Occipital lobe (tissue), 3 donors: ENCODE measurements at places on chromosomes 7 and 10. TPM values are rescaled to one million over a fixed set of nuclear protein-coding genes. Genes with fewer than 3 reads are reported as not detected.

Gene ZNF727
- 0.47 TPM for total RNA-seq

Gene RNF133
- 0.47 TPM for total RNA-seq

Gene OR2A42
- total RNA-seq, result not detected

Gene RET
- 0.94 TPM for total RNA-seq

Gene GIMAP6
- 5.5 TPM for total RNA-seq

Gene AKR1C4
- not detected for total RNA-seq

Gene WIPF3
- total RNA-seq, result 5.6 TPM

Gene SLC13A1
- not detected for total RNA-seq

Gene PDK4
- total RNA-seq, result 11.7 TPM

Gene GPR141
- not detected for total RNA-seq

- no peak for DNase-seq
Observed at GRCh38 chr10:20948686-20949327, 51.7 kb upstream of the NEBL start.

- DNase-seq, result no peak
Observed at GRCh38 chr7:80614851-80615271, 23.6 kb upstream of the CD36 start.

- no peak for DNase-seq
Observed at GRCh38 chr10:131242007-131242406, 69.5 kb downstream of the TCERG1L start.

DNA sequence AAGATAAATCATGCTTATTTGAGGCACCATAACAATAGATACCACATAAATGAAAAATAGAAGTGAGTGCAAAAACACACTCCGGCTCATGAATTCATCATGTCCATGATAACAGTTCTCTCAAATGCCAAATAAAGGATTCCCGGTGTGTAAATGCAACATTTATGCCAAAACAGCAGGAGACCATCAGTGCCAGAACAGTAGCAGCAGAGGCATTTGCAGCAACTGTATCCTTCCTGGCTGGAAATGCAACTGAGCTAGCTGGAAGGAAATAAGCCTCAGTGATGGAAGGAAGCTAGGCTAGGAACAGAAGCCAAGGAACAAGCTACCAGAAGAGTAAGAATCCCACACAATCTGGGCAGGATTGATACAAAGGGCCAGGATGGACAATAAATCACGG is 79.9 kb upstream of the THSD7A start:
- DNase-seq, result no peak

DNA sequence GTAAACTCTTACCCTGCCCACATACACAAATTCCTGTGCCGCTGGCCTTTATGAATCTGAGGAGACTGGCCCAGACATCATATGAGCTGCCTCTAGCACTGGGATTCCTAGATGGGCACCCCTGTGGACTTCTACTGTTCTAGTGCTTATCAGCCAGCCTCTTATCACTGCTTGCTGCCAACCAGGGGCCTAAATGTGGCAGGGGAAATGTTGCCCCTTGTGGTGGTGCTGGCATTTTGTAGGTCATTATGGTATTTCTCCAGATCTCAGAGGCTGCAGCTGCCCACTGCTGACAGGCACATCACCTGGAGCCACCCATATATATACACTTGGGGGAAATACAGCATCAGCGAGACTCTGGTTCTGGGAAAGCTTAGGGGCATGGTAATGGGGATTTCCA is 5.4 kb downstream of the SFR1 start:
- DNase-seq, result no peak

- no peak for DNase-seq
Observed at GRCh38 chr10:76962851-76963250, 674.8 kb downstream of the KCNMA1 start.

- no peak for DNase-seq
Observed at GRCh38 chr10:45515630-45516029, 141.6 kb downstream of the ALOX5 start.

DNA sequence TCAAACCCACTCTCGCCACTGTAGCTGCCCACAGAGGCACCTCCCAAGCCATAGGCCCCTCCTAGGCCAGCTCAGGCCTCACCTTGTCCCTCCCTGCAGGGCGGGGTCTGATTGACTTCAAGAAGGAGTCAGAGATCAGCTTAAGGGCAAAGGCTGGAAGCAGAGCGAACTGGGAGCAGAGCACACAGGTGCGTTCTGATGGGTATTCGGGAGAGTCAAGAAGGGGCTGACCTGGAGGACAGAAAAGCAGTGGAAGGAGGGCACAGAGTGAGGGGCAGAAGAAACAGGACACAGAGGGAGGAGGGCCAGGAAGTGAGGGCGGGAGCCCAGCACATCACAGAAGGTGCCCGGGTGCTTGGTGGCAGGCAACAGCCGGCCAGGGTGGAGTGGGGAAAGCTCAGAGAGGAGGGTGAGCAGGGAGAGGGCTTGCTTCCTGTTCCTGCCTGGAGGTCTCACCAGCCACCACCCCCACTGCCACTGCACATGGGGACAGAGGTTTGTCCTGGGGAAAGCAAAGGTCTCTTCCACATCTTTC is at the start of gene AOC1:
AOC1 (plus strand) TSS at position 147 of the 535 bp plus-strand sequence. CDS start 3,954 bp downstream, outside the sequence.
- DNase-seq, result no peak

DNA sequence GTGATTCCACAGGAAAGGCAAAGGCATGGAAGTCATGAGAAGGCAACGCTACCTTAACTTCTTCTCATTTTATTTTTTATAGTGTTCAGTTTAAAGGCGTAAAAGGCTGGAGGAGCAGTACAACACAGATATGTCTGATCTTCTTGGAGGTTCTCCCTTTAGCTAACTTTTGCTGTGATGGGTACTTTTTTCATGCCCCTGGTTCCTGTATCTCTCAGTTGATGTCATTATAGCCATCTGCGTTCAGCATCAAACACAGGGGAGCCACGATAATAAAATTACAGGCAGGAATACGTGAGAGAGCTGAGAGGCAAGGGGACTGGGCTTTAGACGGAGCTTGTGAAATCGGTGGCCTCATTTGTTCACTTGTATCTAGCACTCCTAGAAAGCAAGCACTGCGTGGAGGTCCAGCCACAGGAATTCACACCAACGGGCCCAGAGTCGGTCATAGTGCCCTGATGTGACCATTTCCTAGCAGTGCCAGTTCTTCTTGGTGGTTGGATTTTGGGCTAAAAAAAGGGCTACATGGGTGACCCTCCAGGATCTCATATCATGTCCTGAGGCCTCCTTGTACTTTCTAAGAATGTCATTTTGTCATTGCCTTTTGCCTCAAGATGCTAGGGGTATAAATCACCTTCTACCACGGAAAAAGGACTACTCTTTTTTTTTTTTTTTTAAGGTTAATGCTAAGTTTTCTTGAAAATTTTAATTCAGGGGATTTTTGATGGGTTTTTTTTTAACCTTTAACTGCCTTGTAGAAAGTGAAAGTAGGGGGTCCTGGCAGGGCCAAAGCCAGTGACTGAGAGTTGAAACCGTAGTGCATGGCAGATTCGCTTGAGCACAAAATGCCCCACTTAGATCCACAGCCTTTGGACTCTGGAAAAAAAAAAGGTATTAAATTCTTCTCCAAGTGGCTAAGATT is 191.5 kb downstream of the CELF2 start:
- DNase-seq, result no peak

DNA sequence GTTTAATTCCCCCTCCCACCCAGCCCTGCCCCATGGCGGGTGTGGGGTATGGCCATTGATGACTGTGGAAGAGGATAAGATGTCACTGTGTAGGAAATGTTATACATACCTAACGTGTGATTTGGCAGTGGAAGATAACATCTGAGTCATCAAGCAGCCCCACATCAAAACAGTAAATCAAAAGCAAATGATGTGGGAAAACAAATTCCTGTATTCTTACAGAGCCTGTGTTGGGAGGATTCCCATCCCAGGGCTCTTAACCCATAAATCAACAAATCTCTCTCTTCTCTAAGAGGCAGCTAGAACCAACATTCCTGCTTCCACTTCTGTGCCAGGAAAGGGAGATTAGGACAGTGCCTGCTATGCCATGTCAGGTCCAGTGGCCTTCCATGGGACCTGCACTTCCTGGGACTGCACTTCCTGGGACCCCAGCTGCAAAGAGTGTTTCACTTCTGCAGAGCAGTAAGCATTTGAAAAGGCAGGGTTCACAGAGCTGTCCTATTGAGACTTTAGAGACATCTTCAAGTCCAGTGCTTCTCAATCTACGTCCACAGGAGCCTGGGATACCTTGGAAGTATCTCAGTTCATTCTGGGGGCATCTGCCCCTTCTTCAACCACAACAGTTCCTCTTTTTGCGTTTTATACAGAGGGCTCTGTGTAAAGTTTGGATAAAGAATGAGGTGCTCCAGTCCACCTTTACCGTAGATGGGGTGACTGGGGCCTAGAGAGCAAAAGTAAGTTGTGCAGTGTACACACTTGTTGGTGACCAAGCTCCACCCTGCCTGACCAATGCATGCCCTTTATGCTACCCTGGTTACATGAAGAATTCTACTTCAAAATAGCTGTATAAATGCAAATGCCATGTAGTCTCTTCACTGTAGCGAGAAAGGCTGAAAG is 45.7 kb downstream of the ATXN7L1 start:
- DNase-seq, result no peak

DNA sequence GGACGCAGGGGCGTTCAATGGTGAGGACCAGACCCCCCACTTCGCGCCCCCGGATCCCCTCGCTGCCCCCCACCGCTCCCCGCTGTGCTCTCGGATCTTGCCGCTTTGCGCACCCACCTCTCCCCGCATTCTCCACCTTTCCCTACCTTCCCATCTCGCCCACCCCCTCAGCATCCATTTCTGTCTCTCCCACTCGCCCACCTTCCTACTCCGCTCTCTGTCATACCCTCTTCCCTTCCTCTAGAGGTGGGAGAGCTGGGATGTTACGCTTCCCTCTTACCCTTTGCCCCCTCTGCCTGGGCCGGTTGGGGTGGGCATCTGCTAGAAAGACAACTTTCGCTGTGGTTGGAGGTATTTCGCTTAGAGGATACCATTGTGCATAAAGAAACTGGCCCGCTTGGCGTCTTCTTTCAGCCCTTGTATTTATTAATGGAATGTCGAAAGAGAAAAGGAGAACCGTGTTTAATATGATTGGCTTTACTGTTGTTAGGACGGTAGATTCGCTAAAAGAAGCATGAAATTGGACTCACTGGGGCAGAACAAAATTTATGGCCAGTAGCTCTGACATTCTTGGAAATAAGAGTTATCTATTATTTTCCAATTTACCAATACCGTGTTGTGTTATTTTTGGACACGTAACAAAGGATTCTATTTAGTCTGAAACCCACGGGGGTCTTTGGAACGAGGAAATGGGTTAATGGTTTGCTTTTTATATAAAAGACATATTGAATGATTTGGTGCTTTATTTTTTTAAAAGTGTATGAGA is 873 bp downstream of the PRKAR2B start:
- no peak for DNase-seq

- no peak for DNase-seq
Observed at GRCh38 chr7:9961161-9961922, 1012.3 kb upstream of the PHF14 start.

DNA sequence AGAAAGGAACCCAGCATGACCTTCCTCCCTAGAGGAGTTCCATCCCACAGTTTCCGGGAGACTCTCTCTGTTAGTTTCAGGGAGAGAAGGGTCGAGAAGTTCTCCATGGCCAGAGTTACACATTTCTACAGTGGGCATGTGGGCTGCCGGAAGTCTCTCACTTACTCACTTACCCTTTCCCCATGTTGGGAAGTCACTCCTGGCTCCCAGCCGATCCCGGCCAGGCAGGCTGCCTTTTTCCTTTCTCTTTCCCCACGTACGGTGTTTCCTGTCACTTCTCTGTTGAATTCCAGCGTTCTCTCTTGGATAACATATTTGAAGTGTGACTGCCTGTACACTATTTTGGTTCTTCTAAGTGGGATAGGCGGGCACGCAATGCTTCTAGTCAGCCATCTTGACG is 3.5 kb downstream of the TEX36 start:
- no peak for DNase-seq

- no peak for DNase-seq
Observed at GRCh38 chr7:150620617-150621371, 11.4 kb downstream of the GIMAP6 start.

DNA sequence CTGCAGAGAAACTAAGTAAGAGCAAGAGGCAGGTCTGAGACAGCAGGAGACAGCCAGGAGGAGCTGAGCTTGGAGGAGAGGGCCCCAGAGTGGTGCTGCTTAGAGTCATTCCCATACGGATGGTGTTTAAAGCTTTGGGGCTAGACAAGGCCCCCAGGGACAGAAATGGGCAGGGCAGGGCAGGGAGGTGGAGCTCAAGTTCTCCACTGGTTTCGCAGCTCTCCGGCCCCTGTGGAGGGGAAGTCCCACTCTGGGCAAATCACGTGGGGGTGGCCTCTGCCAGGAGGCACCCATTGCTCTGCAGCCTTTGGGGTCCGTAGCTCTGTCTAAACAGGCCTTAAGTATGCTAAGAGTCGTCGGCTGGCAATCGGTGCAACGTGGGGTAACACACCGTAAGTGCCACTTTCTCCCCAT is 1.0 kb upstream of the PTPRE start:
- DNase-seq, result no peak

GRCh38 chr7:150934045-150934766 is 43.9 kb downstream of the KCNH2 start:
- DNase-seq, result no peak

DNA sequence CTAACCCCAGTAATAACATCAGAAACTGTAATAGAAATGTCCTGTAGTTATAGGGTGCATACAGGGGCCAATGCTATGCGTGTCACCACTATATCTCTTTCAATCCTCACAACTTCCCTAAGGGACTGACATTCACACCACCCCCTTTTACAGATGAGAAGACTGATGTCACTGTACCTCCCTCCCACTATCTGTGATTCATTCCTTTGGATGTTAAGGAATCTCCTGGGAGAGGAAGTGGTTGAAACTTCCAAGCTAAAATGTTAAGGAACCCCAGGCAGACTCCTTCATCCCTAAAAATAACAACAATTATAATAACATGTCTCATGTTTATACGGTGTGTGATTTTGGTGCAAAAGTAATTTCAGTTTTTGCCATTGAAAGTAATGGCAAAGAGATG is 5.4 kb downstream of the COL13A1 start:
- no peak for DNase-seq

- DNase-seq, result no peak
Observed at GRCh38 chr10:127525686-127526085, 23.4 kb upstream of the NPS start.

GRCh38 chr10:97213431-97213830 is 27.7 kb upstream of the SLIT1 start:
- no peak for DNase-seq

GRCh38 chr7:29588900-29589696 is 25.5 kb downstream of the PRR15 start:
- no peak for DNase-seq

- DNase-seq, result no peak
Observed at GRCh38 chr7:116499168-116500077, at the start of gene CAV2. TSS of gene CAV2 (plus strand) at chr7:116499738. CDS start at chr7:116499782, 44 bp downstream.

DNA sequence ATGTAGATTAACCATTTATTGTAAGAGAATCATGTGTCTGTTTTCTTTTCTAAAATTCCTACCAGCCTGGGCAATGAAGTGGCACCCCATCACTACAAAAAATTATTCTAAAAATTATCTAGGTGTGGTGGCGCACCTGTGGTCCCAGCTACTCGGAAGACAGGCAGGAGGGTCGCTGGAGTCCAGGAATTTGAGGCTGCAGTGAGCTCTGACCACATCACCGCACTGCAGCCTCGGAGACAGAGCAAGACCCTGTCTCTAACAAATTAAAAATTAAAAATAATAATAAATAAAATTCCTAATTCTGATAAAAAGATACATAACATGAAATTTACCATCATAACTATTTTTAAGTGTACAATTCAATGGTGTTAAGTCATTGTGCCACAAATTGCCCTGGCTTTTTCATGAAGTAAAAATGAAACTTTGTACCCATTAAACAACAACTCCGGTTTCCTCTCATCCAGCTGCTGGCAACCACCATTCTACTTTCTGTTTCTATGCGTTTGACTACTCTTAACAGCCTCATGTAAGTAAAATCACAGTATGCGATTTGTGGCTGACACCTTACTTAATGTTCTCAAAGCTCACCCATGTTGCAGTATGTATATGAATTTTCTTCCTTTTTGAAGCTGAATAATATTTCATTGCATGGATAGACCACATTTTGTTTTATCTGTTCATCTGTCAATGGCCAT is 20.6 kb upstream of the USP6NL start:
- no peak for DNase-seq
